GM23338 (cell line): ENCODE measurements at places on chromosomes 6 and 20. TPM values are rescaled to one million over a fixed set of nuclear protein-coding genes. Genes with fewer than 3 reads are reported as not detected.
A peak's percentile ranks its signal among the peaks of the same experiment; 100 is the strongest.

LGSN gene
- total RNA-seq: 0.45 TPM in 1 of 2 replicates, not detected in the other

ZBTB2 gene
- 20.6 and 21.9 TPM in 2 replicates for total RNA-seq

DNA sequence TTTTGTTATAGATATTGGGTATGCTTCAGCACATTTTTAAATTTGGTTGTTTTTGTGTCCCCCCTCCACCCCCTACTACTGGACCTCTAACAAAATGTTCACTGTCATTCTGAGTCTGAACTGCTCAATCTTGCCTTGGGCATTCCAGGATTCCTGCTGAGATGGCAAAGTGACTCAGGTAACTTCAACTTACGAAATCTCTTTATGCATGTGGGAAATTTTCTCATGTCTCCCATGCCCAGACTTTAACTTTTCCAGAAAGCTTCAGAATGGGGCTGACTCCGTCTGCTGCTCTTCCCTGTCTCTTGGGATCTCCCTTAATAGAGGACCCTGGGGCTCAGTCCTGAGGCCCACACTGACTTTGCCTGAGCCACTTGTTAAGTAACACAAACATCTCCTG lies 14.0 kb downstream of the CYP39A1 start:
- H3K36me3 ChIP-seq: no peaks in the 10 kb centered on the region
- H3K27me3 ChIP-seq: no peaks in the 10 kb centered on the region
- no peak for DNase-seq
- no peak overlapping the region for H3K4me3 ChIP-seq
- no peaks in the 10 kb centered on the region for H3K4me1 ChIP-seq

GRCh38 chr6:15431762-15432483 lies 186.1 kb downstream of the JARID2 start:
- DNase-seq: no peak
- H3K36me3 ChIP-seq: no peaks in the 10 kb centered on the region
- peak overlapping the region; percentile 24; the same call in 1 of the 2 replicates for H3K4me3 ChIP-seq
- no peaks in the 10 kb centered on the region for H3K27me3 ChIP-seq
- H3K4me1 ChIP-seq: peaks cover 100% of the 10 kb centered on the region

DNA sequence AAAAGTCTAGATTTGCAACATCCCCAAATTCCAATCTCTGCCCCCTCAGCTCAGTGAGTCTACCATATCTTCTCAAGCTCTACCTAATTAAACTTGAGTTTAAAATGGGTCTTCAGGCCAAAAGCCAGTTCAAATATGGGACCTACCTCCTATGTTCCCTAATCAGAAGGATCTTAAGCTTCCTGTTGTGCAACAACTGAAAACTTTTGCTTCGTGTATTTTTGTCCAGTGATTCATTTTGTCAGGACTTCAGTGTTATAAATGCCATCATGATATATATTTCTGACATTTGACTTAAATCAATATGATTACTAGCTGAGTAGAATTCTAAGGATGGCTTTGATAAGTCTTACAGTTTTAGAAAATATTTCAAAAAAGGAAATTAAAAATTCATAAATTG lies 622.6 kb upstream of the PTCHD4 start:
- no peak overlapping the region for H3K4me3 ChIP-seq
- H3K36me3 ChIP-seq: no peaks in the 10 kb centered on the region
- no peaks in the 10 kb centered on the region for H3K27me3 ChIP-seq
- H3K27ac ChIP-seq: no peak overlapping the region

GRCh38 chr6:155968921-155969320 lies 513.3 kb upstream of the NOX3 start:
- no peak overlapping the region for H3K27ac ChIP-seq
- no peak overlapping the region for H3K4me3 ChIP-seq
- H3K4me1 ChIP-seq: no peaks in the 10 kb centered on the region
- H3K36me3 ChIP-seq: no peaks in the 10 kb centered on the region

GRCh38 chr6:113636357-113636824 lies 220.8 kb upstream of the MARCKS start:
- H3K4me1 ChIP-seq: no peaks in the 10 kb centered on the region
- no peaks in the 10 kb centered on the region for H3K36me3 ChIP-seq
- H3K27me3 ChIP-seq: no peaks in the 10 kb centered on the region

- no peaks in the 10 kb centered on the region for H3K36me3 ChIP-seq
- H3K27ac ChIP-seq: no peak overlapping the region
- DNase-seq: no peak
- peaks cover 17% of the 10 kb centered on the region for H3K4me1 ChIP-seq
- H3K27me3 ChIP-seq: no peaks in the 10 kb centered on the region
Measured at GRCh38 chr6:116446399-116446798, 14.8 kb upstream of the CALHM6 start.

GRCh38 chr6:134734312-134734869 lies 215.5 kb downstream of the ALDH8A1 start:
- no peak overlapping the region for H3K4me3 ChIP-seq
- no peak for DNase-seq
- H3K27me3 ChIP-seq: no peaks in the 10 kb centered on the region
- no peak overlapping the region for H3K27ac ChIP-seq
- H3K36me3 ChIP-seq: no peaks in the 10 kb centered on the region

GRCh38 chr20:18265441-18265840 lies 22.9 kb upstream of the ZNF133 start:
- no peaks in the 10 kb centered on the region for H3K4me1 ChIP-seq
- no peak overlapping the region for H3K27ac ChIP-seq
- no peak for DNase-seq
- H3K36me3 ChIP-seq: no peaks in the 10 kb centered on the region

DNA sequence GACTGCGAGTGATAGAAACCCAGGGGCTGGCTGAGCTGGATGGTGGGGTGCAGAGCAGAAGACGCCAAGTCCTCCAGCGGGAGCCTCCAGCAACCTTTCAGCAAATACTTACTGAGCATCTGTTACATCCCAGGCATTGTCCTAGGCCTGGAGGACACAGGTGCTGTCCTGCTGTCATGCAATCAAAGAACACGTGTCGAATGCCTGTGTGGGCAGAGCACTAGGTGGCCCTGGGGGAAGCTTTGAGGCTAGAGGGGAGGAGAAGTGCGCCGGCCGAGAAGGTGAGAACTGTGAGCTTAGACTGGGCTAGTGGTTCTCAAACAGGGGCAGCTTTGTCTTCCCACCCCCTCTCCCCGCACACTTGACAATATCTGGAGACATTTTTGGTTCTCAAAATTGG lies 233.6 kb downstream of the BMP7 start:
- H3K27me3 ChIP-seq: no peaks in the 10 kb centered on the region
- no peak overlapping the region for H3K27ac ChIP-seq
- H3K4me3 ChIP-seq: no peak overlapping the region
- no peak for DNase-seq
- no peaks in the 10 kb centered on the region for H3K36me3 ChIP-seq
